Colonic mucosa (tissue), 4 donors: ENCODE measurements at places on chromosomes 7 and 10.

GRCh38 chr10:79075418-79075817 lies 6.7 kb downstream of the ZMIZ1 start:
- DNase-seq, result no peak
- H3K4me3 ChIP-seq, result no peak overlapping the region
- peaks cover 59% of the 10 kb centered on the region for H3K4me1 ChIP-seq
- no peaks in the 10 kb centered on the region for H3K36me3 ChIP-seq
- no peaks in the 10 kb centered on the region for H3K27me3 ChIP-seq

- peaks cover 11% of the 10 kb centered on the region for H3K4me1 ChIP-seq
- DNase-seq, result no peak
- H3K27ac ChIP-seq, result no peak overlapping the region
- no peaks in the 10 kb centered on the region for H3K36me3 ChIP-seq
Measured at GRCh38 chr7:151456782-151457181, 16.8 kb upstream of the CRYGN start.

- no peaks in the 10 kb centered on the region for H3K4me1 ChIP-seq
- no peak for DNase-seq
- H3K36me3 ChIP-seq, result no peaks in the 10 kb centered on the region
- no peaks in the 10 kb centered on the region for H3K27me3 ChIP-seq
- H3K27ac ChIP-seq, result no peak overlapping the region
Measured at GRCh38 chr7:126843336-126843735, 409.4 kb downstream of the GRM8 start.

GRCh38 chr7:12007576-12007975 lies 175.6 kb upstream of the THSD7A start:
- H3K4me1 ChIP-seq, result no peaks in the 10 kb centered on the region
- no peaks in the 10 kb centered on the region for H3K36me3 ChIP-seq
- H3K27ac ChIP-seq, result no peak overlapping the region
- no peak for DNase-seq
- H3K4me3 ChIP-seq, result no peak overlapping the region

GRCh38 chr7:134696261-134696660 lies 49.6 kb downstream of the BPGM start:
- DNase-seq, result no peak
- H3K4me1 ChIP-seq, result no peaks in the 10 kb centered on the region
- no peak overlapping the region for H3K4me3 ChIP-seq
- no peaks in the 10 kb centered on the region for H3K36me3 ChIP-seq
- no peaks in the 10 kb centered on the region for H3K27me3 ChIP-seq
- H3K27ac ChIP-seq, result no peak overlapping the region

DNA sequence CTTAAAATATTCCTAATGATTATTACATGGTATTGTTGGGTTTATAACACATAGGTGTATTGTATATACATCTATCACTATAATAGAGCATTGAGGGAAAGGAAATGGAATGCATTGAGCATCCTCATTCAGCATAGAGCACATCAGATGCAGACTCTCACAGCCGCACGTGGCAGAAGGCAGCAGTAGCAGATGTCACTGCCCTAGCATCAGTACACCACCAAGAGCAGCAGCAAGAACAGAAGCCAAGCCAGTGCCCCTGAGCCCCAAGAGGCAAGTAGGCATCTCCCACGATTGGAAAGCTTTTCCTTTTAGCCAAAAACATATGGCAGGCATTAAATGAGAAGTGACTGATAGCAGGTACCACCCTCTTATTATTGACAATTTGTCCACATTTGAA lies 510.0 kb downstream of the TNS3 start:
- H3K36me3 ChIP-seq, result no peaks in the 10 kb centered on the region
- no peaks in the 10 kb centered on the region for H3K27me3 ChIP-seq
- no peak for DNase-seq
- no peaks in the 10 kb centered on the region for H3K4me1 ChIP-seq

DNA sequence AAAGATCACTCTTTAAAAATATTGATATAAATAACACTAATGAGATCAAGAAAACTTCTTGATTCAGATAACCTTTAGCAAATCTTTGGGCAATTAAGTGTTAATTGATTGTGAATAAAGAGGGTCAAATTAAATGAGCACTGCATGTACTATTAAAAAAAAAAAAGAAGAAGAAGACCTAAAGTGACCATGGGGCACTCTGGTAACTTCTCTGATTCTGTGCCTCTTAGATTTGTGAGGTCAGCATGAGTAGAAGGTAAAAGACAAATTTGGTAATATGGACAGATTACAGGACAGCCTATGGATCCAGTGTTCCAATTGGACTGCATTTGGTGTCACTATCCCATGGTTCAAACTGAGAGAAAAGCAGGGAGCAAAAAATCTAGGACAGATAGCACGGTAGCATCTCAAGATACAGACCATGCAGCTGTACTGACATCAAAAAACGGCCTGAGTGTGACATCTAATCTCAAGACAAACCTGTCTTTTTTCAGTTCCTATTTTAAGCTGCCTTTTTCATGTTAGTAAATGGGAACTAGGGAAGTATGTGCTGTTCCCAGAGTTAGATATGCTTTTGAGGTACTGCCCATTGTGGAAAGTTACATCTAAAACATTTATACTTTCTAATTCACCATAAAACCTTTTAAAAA lies 128.0 kb downstream of the KCND2 start:
- no peaks in the 10 kb centered on the region for H3K4me1 ChIP-seq
- H3K4me3 ChIP-seq, result no peak overlapping the region
- H3K27ac ChIP-seq, result no peak overlapping the region
- no peaks in the 10 kb centered on the region for H3K36me3 ChIP-seq

DNA sequence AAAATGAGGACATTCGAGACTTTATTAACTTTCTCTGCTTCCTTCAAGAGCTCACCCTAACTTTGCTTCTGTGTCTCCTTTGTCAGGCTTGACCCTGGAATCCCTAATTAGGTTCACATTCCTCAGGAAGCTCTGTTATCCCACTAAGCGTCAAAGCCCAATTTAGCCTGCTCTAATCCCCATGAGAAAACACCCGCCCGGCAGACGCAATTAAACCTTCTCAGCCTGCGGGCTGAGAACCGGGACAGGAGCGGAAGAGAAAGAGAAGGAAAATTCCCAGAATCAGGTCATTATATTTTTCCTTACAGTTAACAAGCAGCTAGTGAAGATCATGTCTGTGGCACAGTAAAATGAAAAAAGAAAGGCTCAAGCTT lies 93.0 kb downstream of the TNS3 start:
- no peak for DNase-seq
- no peaks in the 10 kb centered on the region for H3K36me3 ChIP-seq
- H3K4me3 ChIP-seq, result no peak overlapping the region
- no peak overlapping the region for H3K27ac ChIP-seq
- peaks cover 7% of the 10 kb centered on the region for H3K4me1 ChIP-seq
- no peaks in the 10 kb centered on the region for H3K27me3 ChIP-seq

- no peak for DNase-seq
- H3K4me1 ChIP-seq, result no peaks in the 10 kb centered on the region
- H3K27me3 ChIP-seq, result no peaks in the 10 kb centered on the region
- H3K36me3 ChIP-seq, result no peaks in the 10 kb centered on the region
- no peak overlapping the region for H3K27ac ChIP-seq
Measured at GRCh38 chr10:126137562-126138221, 241.3 kb downstream of the FANK1 start.

DNA sequence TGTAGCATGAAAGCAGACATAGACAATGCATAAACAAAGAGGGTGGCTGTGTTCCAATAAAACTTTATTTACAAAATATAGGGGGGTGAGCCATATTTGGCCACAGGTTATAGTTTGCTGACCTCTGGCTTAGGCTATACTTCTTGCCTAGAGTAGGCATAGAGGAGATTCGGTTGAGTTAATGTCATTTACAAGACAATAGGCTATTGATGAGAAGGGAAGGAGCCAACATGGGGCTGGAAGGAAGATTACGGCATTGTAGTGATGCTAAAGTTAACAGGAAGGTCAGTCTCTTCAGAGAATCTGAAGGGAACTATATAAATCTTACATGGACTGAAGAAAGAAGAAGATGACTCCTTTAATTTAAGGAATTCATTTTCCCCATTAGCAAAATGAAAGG lies 463.5 kb downstream of the HTR7 start:
- no peaks in the 10 kb centered on the region for H3K4me1 ChIP-seq
- H3K36me3 ChIP-seq, result no peaks in the 10 kb centered on the region
- H3K27ac ChIP-seq, result no peak overlapping the region
- DNase-seq, result no peak
- H3K4me3 ChIP-seq, result no peak overlapping the region
- no peaks in the 10 kb centered on the region for H3K27me3 ChIP-seq

DNA sequence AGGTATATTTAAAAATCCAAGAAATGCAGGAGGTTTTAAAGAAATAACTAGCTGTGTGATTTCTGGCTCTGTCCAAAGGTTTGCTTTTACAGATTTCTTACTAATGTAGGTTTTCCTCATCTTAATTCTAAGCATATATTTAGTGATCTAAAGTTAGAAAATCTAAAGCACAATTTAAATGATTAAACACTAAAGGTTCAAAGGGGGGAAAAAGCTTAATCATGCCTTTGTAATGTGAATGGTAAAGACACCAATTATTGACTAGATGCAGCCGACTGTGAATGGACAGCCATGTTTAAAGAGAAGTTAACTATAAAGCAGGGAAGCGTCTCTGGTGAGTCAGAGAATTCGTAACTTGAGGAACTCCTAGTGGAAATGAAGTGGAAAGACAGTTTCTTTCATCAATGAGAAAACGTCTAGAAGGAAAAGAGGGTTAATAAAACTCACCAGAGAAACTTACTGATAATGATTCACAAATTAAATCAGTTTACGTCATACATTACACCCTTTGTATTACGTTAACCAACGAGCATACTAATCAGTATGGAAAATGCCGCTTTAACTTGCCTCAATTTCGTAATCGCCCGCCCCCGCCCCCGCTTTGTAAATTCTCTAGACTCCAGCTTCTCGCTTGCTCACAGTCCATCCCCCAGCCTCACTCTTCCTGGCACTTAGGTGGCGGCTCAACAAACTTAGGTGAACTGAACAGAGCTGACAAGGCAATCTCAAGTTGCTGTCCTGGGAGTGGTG lies 1.1 kb upstream of the HBP1 start:
- H3K27ac ChIP-seq, result peak overlapping the region; percentile 97
- H3K27me3 ChIP-seq, result no peaks in the 10 kb centered on the region
- H3K4me3 ChIP-seq, result peak overlapping the region; percentile 47
- no peaks in the 10 kb centered on the region for H3K36me3 ChIP-seq
- peak; percentile 28 for DNase-seq
- no peaks in the 10 kb centered on the region for H3K4me1 ChIP-seq

DNA sequence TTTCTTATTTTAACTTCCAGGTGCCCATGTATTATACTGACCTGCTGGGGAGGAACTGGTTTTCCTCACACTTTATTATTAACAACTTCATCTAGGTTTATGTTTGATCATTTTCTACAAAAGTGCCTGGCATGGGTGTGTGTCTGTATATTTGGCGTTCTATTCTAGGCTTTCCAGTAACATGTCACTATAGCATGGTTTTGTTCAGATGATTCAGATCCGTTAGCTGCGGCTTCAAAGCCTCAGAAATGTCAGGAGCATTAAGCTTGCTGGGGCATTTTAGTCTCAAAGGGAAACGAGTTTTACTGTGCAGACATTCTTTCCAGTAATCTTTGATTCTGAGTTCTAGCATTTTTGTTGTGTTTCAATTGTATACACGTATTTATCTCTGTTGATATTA lies 2.3 kb downstream of the INPP5A start:
- no peak for DNase-seq
- H3K36me3 ChIP-seq, result no peaks in the 10 kb centered on the region
- H3K4me3 ChIP-seq, result no peak overlapping the region
- H3K27ac ChIP-seq, result no peak overlapping the region
- peaks cover 11% of the 10 kb centered on the region for H3K4me1 ChIP-seq

GRCh38 chr10:52637592-52637991 lies 135.0 kb downstream of the MBL2 start:
- no peak overlapping the region for H3K27ac ChIP-seq
- no peaks in the 10 kb centered on the region for H3K27me3 ChIP-seq
- DNase-seq, result peak; percentile 69

DNA sequence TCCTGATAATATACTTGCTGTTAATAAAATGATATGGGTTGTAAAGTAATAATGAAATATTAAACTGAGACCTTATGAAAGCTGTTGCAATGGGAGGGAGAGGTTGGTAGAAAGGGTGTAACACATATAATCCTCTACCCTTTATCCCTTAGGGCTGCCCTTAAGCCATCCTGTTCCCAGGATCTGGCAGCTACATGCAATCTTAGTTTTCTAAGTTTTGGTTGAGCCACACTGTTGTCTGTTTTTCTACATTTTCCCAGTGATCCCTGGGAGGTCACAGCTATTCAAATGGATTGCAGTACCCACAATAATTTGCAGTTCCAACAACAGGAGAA lies 6.3 kb downstream of the COA1 start:
- no peak for DNase-seq
- no peak overlapping the region for H3K4me3 ChIP-seq
- no peaks in the 10 kb centered on the region for H3K4me1 ChIP-seq
- H3K36me3 ChIP-seq, result no peaks in the 10 kb centered on the region
- H3K27ac ChIP-seq, result no peak overlapping the region

- H3K4me1 ChIP-seq, result no peaks in the 10 kb centered on the region
- no peak overlapping the region for H3K27ac ChIP-seq
- no peak overlapping the region for H3K4me3 ChIP-seq
- no peak for DNase-seq
- H3K36me3 ChIP-seq, result no peaks in the 10 kb centered on the region
- H3K27me3 ChIP-seq, result no peaks in the 10 kb centered on the region
Measured at GRCh38 chr7:43196379-43196778, 83.9 kb downstream of the HECW1 start.

DNA sequence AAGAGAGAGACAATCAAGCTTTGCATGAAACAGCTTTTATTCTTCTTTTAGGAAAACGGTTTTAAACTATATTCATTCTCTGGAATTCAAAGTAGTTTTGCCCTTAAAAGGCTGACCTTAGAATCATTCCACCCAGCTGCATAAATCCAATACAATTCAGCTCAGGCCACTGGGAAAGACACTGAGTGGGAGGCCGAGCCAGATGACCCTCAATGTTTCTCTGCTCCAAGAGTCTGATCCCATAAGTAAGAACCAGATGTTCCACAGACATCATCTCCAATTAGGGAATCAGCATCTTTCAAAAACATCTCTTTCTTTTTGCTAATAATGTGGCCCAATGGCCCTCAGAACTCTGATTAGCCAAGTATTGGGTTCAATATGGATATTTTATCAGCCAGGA lies 26.1 kb downstream of the CREB3L2 start:
- no peak overlapping the region for H3K4me3 ChIP-seq
- H3K36me3 ChIP-seq, result no peaks in the 10 kb centered on the region
- H3K4me1 ChIP-seq, result no peaks in the 10 kb centered on the region

- H3K27me3 ChIP-seq, result no peaks in the 10 kb centered on the region
- H3K27ac ChIP-seq, result no peak overlapping the region
- H3K4me1 ChIP-seq, result no peaks in the 10 kb centered on the region
- no peak overlapping the region for H3K4me3 ChIP-seq
- DNase-seq, result no peak
- H3K36me3 ChIP-seq, result no peaks in the 10 kb centered on the region
Measured at GRCh38 chr10:58992830-58993460, 183.5 kb upstream of the PHYHIPL start.

- H3K27ac ChIP-seq, result no peak overlapping the region
- no peak for DNase-seq
- H3K4me1 ChIP-seq, result no peaks in the 10 kb centered on the region
- H3K36me3 ChIP-seq, result no peaks in the 10 kb centered on the region
Measured at GRCh38 chr10:132880128-132880981, 62.0 kb downstream of the CFAP46 start.

GRCh38 chr7:102404005-102404861 lies 8.1 kb downstream of the PRKRIP1 start:
- no peak overlapping the region for H3K27ac ChIP-seq
- no peak overlapping the region for H3K4me3 ChIP-seq
- H3K27me3 ChIP-seq, result no peaks in the 10 kb centered on the region
